ENCODE measurements at places on chromosomes 5 and 9. TPM values are rescaled to one million over a fixed set of nuclear protein-coding genes. Genes with fewer than 3 reads are reported as not detected.

DNA sequence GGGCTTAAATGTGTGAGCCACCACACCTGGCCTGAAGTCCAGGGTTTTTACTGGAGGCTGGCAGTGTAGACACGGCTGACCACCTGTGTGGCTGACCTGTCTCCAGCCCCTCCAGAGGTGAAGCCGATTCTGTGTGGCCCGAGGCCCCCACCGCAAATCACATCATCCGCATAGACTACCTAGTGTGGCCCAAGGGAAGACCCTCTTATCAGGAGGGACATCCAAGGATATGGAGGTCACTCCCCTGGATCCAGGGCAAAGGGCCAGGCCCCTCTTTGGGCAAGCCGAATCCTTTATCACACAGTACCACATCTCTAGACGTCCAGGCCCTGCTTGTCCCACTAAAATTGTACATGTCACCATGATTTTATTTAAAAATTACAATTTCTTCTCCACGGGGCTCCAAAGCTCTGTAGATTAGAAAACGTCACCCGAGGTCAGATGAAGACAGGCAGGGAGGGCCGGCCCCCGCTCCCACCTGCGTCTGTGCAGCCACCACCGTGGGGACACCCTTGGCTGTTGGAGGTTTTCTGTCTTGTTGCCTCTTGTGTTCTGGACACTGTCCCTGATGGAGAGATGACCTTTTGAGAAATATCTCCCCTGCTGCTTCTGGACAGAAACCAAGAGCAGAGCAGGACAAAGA is 20.1 kb downstream of the LAMC3 start:
- DNase-seq = no peak

DNA sequence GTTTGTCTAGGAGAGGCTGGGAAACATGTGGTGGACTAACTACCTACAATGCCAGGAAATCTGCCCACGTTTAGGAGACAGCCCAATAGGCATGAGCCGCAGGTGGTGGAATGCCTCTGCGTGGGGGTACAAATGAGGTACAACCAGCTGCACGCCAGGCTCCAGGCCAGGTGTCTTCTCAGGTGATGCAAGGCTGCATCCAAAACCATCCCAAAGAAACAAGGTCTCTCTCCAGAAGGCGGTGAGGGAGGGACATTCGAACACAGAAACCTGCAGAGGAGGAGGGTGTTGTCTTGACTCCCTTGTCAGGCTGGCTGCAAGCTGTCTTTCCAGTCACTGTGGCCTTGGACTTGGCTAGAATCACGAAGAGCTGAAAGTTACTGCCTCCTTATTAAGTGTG is 11.6 kb downstream of the ANKH start:
- no peak for DNase-seq

DNA sequence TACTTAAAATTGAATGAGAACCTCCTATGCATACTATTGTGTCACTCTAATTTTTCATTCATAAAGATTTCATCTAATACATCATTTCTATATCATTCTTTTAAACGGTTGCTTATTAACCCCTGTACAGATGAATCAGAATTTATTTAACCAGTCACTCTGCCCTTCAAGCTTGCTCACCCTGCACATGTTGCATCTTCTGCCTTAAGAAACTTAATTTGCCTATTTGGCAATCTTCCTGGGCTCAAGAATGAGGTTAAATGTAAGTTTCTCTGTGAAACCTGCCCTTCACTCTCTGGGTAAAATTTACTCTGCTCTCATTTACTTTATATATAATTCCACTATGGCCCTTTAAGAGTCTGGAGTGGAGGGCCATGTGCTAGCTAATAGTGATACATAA is 434.7 kb upstream of the ZNF608 start:
- DNase-seq = no peak

DNA sequence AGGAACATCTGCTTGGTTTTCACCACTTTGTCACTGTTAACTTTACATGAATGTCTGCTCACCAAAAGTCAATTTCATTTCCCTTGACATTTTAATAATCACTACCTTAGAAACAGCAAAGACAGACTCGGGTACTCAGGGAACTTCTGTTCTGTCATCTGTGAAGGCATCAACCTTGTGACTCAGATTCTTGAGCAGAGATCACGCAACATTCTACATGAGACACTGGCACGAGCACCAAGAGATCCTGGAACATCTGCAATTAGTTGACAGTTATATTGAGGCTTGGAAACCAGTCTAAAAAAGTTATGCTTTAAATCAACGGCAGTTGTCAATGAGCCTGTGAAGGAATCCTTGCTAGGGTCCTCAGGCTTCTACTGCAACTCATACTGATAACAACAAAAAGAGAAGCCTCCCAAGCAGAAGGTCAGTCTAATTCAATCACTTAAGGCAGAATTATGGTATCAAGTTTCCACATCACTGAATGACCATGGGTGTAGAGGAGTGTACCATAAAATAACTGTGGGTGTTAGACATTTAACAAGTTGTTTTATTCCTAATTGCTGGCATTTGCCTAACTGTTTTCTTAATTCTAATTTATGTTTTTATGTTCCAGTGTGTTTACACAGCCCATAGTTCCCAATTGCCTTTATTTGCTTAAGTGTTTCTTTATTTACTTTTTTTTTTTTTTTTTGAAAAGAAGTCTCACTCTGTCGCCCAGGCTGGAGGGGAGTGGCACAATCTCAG is 3.3 kb upstream of the PBX3 start:
- DNase-seq = no peak

PTGES gene
- 5.4 TPM for total RNA-seq

DNA sequence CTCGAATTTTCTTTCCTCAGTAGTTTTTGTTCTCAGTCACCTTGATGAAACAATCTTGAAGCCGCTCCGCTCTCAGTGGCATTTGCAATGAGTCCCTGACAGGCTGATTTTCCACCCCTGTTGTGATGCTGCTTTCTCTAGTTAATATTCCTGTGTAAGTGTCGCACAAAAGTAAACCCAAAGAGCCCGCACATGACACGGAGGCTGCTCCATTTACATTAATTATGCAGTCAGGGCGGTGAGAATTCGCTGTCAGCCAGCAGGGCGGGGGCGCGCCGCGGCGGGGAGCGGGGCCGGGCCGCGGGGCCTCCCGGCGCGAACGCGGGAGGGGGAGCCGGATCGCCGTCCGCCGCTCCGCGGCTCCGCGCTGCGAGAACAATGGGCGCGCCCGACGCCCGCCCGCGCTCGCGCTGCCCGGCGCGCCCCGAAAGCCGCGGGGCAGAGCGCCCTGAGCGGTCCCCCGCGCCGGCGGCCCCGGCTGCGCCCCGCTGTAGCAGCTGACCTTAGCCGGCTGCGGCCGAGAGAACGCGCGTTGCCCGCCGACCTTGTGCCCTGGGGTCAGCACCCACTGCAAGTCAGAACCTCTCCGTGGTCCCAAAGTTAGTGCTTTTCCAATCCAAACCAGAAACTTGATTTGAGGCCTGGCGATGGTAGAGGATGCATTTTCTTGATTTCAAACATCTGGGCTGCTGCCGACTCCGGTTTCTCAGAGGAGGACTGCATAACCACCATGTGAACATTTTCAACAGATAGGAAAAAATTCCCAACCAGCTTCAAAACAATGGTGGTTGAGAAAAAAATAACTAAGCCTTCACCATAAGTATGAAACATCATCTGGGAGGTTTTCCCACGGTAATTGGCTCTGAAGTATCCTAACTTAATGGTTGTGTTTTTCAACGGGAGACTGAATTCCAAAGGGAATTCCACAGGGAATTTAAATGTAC is 142.6 kb downstream of the PBX3 start:
- peak; percentile 73 for DNase-seq

DNA sequence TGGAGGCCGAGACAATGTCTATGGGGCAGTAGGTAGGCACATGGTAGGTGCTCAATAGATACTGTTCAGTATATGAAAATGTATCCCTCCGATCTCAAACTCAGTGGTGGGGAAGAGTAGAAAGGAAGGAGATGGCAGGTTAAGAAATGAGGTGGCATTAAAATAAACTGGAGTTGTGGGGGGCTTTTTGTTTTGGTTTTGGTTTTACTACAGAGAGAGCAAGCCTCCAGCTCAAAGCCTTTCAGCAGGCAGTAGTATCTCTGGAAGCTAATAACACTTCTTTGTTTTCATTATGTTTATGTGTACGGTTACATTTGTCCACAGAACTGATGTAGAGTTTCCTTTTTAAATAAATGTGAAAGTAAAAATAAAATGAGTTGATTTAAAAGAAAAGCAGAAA is 8.6 kb downstream of the MFAP3 start:
- no peak for DNase-seq

DNA sequence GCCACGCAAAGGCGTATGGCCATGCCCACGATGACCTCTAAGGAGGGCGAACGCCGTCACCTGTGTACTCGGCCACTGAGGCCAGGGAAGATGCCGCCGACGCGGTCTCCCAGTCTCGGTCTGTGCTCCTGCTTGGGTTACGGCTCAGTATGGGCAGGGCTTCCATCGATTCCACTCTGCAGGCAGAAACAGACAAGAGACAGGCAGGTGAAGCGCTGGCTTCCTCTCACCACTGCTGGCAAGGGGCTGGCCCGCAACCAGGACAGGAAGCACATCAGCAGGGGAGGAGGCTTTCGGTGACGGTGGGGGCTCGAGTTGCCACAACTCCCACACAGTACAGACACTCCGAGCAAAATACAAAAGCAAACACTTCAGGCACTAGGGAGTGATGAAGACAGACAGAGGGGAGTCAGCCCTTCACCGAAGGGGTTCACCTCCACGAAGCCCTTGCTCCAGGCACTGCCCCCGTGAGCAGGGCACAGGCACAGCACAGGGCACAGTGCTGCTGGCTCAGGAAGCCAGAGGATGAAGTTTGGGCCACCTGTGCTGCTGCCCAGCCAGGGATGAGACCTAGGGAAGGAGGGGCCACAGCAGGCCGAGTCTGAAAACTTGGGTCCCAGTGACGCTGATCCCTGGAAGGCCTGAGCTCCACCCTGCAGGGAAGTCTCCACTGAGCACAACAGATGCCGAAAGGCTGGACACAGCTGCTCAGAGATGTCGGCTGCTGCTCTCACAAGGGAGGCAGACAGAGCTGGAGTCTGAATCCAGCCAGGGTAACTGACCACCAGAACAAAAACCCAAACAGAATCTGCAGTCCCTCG is 91.3 kb downstream of the CAMSAP1 start:
- DNase-seq = no peak

COL23A1 gene
- 6.3 TPM for total RNA-seq

TMEM252 gene
- not detected for total RNA-seq

DNA sequence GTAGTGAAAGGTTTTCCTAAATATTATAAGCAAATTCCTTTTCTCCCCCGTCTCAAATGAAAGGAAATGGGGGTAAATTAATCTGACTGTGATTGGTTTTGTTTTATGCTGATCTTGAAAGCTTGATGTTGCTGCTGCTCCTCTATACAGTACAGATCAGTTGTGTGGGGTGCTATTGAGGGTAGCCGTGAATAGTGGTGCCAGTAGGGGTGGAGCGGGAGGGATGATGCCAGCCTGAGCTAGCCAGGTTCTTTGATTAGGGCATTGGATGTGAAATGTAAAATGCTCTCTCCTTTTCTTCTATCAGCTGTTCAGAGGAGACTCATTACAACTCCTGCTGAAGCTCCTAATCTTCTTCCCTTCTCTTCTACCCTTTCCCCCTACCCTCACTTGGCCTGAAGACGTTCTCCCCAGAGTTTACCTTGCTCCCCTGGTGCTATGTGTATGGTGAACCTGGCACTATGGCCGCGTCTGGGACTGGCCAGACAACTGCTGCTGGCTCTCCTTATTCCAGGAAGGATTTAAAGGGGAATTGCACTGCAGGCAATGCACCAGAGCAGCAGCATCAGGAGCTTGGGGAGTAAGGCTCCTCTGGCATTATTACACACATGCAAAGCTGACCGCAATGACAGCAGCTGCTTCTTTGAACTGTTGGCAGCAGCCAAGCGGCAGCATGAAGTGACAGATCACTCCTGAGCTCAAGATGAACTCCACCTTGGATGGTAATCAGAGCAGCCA is 566 bp downstream of the GPR21 start:
- no peak for DNase-seq

GRCh38 chr9:78565481-78565880 is 268.6 kb downstream of the PSAT1 start:
- no peak for DNase-seq

STK32A gene
- total RNA-seq = 2.9 TPM

- DNase-seq = no peak
Observed at GRCh38 chr9:96209407-96210271, 92.3 kb downstream of the HSD17B3 start.

Data from right cardiac atrium (tissue), 5 donors.